Jurkat, Clone E6-1 (cell line): ENCODE measurements at places on chromosomes 11 and 22.

- no peak for DNase-seq
Measured at GRCh38 chr11:22491555-22492225, 133.9 kb downstream of the FANCF start.

DNA sequence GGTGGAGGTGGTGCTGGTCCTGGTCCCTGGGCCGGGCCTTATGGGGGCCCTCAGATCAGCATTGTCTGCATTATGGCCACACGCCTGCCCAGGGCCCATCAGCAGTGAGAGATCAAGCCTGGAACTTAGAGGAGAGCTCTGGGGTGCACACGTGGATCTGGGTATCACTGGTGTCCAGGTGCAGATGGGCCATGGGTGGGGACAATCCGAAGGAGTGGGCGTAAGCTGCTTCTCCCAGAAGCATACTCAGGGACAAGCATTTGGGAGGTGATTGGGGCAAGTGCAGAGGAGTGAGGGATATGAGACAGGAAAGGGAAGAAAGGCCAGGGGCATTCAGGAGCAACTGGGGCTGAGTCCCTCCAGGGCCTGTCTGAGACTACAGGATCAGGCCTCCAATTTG, 84.3 kb downstream of the CSNK2A3 start:
- no peak for DNase-seq

- no peak for DNase-seq
Measured at GRCh38 chr11:44127130-44127529, 31.7 kb downstream of the EXT2 start.

DNA sequence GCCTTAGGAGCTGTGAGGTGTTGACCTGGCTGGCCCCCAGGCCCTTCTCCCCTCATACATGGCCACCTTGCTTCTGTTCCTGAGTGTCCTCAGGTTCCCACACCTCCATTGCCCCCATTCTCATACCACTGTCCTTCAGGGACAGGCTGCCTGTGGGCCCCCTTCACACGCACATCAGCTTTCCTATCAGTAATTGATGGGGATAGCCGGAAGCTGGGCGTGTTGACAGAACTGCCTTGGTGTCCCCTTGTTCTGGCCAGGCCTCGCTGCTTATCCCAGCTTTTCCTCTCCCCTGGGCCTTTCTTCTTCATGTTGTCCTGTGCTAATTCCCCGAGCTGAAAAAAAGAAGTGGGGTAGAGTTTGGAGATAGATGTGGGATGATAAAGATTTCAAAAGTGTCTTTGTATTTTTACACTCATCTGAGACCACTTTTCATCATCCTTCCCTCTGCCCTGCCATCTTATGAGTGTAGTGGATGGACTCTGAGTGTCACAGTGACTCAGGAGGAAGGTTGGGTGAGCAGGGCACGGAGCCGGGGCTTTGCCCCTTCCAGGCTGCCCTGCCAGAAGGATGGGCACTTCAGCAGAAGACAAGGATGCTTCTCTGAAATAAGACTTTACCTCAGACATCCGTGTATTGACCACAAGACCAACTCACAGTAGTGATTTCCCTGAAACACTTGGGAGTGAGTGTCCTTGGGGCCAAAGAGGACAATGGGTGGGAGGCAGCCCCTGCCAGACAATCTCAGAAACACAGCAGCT, 42.8 kb downstream of the MED15 start:
- no peak for DNase-seq

DNA sequence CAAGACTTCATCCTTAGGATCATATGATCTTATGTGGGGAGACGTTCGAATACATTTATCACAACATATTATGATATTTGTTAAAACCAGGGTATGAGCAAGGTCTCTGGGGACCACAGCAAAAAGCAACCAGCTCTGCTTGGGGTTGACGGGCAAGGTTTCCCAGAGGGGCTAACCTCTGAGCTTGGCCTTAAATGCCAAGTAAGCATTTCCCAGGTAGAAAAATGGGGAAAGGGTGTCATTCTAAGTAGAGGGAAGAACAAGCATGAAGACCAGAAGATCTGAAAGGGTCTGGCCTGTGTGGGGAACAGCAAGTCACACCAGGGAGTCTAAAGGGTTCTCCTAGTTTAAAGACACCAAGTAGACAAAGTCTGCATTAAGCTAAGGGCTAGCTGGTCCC, 24.1 kb downstream of the CLMP start:
- no peak for DNase-seq

DNA sequence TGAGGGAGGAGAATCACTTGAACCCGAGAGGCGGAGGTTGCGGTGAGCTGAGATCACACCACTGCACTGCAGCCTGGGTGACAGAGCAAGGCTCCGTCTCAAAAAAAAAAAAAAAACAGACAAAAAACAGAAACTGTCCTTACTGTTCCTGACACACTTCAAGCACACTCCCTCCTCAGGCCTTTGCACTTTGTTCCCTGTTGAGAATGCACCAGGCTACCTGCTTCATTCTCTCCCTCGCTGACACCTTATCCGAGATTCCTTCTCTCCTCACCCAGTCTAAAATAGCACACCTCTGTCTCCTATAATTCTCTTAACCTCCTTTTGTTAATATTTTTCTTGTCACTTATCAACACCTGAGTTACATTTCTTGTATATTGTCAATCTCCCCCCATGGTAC, 32.3 kb upstream of the TECTA start:
- DNase-seq: no peak

DNA sequence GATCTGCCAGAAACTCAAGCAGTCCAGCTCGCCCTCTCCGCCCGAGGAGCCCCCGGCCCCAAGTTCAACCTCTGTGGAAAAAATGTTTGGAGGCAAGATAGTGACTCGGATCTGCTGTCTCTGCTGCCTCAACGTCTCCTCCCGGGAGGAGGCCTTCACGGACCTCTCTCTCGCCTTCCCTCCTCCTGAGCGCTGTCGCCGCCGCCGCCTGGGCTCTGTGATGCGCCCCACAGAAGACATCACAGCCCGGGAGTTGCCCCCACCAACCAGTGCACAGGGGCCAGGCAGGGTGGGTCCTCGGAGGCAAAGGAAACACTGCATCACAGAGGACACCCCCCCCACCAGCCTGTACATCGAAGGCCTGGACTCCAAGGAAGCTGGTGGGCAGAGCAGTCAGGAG, 20.8 kb downstream of the USP35 start:
- DNase-seq: no peak

- peak; percentile 23 for DNase-seq
Measured at GRCh38 chr22:46511151-46512038, 26.0 kb downstream of the CELSR1 start.

GRCh38 chr22:40043081-40043480, 48.3 kb downstream of the FAM83F start:
- no peak for DNase-seq

DNA sequence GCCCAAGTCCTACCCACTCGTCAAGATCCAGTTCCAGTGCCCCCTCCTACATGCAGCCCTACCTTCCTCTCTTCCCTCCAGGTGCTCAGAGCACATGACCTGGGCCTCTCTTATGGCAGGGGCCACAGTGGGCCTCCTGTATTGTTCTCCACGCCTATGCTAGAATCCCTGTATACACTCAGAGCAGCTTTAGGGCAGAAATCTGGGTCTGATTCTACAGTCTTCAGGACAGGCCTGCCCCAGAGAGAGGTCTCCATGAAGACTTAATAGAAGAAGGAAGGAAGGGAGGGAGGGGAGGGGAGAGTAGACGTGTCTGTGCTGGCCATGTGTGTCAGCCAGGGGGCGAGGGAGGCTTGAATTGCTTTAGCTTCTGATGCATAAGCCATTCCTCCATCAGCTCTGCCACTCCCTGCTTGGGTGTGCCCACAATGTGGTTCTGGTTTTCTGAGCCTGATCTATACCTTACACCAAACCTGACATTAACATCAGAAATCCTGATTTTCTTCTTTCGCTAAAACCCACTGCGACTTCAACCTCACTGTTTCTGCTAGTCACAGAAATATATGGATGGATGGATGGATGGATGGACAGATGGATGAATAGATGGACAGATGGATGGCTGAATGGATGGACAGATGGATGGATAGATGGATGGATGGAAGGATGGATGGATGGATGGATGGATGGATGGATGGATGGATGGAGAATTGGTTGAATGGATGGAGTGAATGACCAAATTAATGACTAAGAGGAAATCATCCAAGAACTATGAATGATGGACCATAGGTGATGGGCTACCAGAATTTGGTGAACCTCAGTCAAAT, 56.6 kb upstream of the PRDM11 start:
- DNase-seq: peak; percentile 55

GRCh38 chr11:61749591-61750217, 2.7 kb upstream of the MYRF start:
- DNase-seq: no peak

- no peak for DNase-seq
Measured at GRCh38 chr11:93525601-93526345, 17.4 kb downstream of the SMCO4 start.

- DNase-seq: no peak
Measured at GRCh38 chr22:46942799-46943785, 180.6 kb downstream of the TBC1D22A start.

- no peak for DNase-seq
Measured at GRCh38 chr11:28964811-28965210, 856.6 kb downstream of the METTL15 start.

- DNase-seq: no peak
Measured at GRCh38 chr11:64720640-64721358, 2.2 kb downstream of the NRXN2 start.

GRCh38 chr22:36497910-36498665, 8.8 kb downstream of the FOXRED2 start:
- no peak for DNase-seq

DNA sequence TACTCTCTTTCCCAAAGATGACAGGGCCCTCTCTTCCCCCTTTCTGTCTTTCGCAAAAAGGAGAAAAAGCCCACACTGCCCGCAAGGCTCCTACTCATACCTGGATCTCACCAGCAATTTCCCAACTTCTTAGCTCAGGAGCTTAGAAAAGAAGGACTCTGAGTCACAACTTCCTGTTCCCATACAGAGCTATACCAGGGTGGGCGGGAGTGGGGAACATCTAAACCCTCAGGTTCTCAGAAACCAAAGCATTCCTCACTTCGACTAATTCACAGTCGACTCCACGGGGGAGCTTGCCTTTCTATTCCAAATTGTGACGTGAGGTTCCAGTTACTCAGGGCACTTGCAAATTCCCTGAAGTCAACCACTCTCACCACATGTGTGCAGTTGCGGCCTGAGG, 61.9 kb downstream of the MTNR1B start:
- no peak for DNase-seq

DNA sequence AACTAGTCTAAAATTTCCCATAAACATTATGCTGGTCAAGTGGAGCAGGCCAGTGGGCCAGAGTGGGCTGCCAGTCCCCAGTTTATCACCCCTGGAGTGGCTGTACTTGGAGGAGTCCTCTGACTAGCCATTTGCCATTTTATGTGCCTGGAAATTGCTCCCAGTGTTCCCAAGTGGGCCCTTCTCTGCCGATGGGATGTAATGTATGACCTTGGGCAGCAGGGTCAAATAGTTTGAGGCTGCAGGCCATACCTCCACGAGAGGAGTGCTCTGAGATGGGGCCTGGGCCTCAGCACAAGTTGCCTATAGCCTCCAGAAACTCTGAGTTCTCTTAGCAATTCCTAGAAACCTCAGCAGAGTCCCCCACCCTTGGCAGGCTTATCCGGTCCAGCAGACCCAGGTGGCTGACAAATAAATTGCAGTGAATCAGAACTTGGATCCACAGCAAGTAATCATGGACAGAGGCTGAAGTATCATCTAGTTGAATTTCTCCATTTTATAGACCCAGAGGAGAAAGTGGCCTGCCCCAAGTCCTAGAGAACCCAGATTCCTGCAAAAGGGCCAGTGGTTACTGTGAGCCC, 17.8 kb upstream of the PATZ1 start:
- DNase-seq: no peak

DNA sequence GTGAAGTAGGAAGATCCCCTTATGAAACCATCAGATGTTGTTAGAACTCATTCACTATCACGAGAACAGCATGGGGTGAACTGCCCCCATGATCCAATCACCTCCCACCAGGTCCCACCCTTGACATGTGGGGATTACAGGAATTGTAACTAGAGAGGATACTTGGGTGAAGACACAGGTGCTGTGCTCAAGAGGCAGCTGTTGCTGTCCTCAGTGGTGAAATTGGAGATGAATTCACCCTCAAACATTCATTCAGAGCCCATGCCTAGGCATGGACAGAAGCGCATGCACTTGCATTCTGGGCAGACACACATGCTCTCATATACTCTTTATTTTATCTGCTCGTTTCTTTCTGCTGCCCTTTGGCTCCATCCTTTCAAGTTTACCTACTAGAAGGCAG, 385.0 kb downstream of the INSC start:
- DNase-seq: no peak

GRCh38 chr11:88521399-88521798, 183.9 kb upstream of the CTSC start:
- DNase-seq: no peak

GRCh38 chr11:126357969-126358762, 2.7 kb downstream of the ST3GAL4 start:
- no peak for DNase-seq

DNA sequence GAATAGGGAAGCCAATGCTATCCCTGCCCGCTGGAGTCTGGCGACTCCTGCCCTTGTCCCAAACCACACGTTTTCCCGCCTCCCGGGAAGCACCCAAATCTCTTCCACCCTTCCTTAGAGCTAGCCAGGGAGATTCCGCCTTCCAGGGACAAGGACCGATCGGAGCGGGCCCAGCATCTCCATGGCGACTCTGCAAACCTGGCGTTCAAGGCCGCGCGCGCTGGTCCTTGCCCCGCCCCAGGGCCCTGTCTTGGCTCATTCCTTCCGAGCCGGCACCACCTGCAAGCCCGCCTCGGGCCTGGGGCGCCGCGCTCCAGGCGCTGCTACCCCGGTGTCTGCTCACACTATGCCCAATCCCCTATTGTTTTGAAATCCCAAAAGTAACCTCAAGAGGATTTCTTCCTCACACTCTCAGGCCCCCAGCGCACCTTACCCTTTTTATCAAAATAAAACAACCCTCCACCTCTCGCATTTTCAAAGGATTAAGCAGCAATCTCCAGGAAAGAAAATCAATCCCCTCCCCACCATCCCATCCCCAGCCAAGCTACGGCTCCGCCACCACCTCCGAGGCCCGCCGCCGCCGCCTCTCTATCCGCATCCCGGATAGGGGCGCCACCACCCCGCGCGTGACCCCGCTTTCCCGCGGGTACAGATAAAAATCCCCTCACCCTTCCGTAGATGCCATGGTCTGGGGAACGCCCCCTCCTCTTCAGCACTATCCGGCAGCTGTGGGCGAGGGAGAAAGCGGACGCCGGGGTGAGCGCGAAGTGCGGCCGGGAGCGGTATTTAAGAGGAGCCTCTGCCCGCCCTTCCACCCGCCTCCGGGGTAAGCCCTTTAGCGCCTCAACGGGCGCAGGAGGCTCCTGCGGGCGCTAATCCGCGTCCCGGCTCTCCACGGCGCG, 825 bp downstream of the SLC1A2 start:
- no peak for DNase-seq

- DNase-seq: no peak
Measured at GRCh38 chr22:19779011-19779421, 18.4 kb downstream of the TBX1 start.

DNA sequence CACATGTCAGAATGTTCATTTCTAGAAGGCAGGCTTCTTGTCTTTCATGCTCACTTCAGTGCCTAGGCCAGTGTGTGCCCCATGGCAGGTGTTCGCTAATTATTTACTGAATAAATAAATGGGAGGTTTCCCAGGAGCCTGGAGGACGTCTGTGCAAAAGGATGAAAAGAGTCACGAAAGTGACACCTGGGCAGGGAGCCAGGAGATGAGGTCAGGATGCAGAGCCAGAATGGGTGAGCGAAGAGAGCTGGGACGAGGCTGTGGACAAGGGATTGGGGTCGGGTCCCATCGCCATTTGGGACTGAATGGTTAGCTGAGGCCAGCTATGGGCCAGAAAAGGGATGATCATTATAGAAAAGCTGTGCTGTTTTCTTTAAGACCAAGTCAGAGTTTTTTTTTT, 560.4 kb downstream of the TBC1D22A start:
- DNase-seq: no peak

- DNase-seq: no peak
Measured at GRCh38 chr11:116168459-116168787, 604.4 kb downstream of the BUD13 start.
